ENCODE measurements at places on chromosomes 5 and 9.

DNA sequence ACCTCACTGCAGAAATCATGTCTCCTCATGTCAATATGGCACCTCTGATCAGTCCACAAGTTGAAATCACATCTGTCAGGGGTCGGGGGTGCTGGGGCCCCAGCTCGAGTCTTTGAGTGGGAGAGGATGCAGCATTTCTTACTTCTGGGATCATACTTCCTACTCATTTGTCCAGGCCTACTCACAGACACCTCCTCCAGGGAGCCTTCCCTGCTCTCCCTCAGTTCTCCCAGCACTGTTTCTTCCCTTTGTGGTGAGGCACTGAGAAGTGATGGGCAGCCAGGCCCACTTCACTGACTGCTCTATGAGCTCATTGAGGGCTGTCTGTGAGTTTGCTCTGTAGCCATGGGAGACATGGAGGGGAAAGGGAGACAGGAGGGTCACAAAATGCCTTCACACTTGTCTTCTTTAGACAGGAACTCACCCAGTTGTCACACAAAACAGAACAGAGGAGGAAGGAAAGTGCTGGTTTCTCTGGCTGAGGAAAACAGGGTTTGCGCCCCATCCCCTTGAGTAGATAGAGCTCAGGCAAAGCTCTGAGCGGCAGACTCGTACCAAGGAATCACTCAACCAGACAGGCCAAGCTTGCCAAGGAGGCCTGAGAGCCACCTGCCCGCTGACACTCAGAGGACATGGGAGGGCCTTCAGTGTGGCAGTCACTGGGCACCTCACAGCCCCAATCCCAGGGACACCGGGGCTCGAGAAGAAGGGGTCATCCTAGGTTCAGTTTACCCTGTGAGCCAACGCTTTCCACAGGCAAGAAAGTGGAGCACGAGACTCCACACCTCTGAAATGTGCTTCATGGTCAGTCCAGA is 152.9 kb downstream of the GABBR2 start:
- DNase-seq = no peak

DNA sequence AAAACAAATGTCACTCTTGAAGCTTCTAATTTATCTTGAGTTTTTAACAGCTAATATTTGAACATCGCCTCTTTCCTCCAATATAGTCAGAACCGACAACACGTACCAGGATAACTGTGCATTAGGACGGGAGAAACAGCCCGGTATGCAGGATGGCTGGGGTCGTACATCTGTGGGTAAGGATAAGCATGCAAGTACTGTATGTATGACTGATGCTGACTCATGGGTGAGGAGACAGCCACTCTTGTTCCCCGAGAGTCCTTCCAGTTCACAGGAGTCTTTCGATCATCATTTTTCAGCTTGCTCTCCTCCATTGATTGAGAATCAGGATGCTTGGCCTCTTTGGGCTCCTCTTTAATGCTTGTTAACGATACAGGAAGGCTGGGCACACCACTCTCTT is 102.3 kb downstream of the ZNF608 start:
- DNase-seq = peak; percentile 58

GRCh38 chr5:17069995-17070511 is 134.0 kb upstream of the MYO10 start:
- no peak for DNase-seq

GRCh38 chr9:93451849-93452709 is 594 bp downstream of the FAM120A start:
- DNase-seq = peak; percentile 26

- DNase-seq = no peak
These were observed 7.7 kb upstream of the EGFL7 start for GRCh38 chr9:136654820-136655535.

DNA sequence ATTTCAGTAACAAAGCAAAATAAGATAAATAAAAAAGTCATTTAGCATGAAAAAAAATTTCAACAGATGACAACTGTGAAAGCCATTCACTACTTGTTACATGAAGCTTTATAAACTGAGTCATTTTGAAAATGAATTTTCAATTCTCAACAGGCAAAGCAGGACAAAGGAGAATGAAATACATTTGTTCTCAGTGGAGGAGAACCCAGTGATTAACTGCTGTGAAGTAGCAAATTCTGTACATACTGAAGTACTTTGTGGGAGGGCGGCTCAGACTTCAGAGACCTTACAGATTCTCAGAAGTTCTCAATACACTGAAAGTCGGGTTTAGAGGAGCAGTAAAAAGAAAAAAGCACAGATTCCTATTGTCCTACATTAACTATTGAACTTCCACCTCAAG is 21.7 kb downstream of the SKIC3 start:
- DNase-seq = peak; percentile 14

DNA sequence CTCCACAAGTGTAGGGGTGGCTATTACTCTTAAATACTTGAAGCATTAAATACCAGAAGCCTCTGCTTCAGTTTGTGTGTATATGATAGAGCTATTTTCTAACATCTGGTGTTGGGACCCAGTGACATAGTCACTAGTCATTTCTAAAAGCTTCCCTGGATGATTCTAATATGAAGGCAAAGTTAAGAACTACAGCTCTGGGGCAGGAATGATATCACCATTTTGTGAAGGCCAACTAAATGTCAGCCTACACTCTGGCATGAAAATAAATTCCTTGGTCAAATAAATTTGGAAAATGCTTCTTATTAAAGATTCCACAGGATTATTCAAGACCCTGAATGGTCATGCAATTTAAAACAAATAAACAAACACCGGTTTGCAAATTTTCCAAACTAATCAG is 197.7 kb downstream of the PLK2 start:
- peak; percentile 66 for DNase-seq

- peak; percentile 40 for DNase-seq
These were observed 12.6 kb upstream of the TMEM38B start for GRCh38 chr9:105681724-105682123.

GRCh38 chr9:110745676-110746075 is 77.1 kb downstream of the MUSK start:
- no peak for DNase-seq

GRCh38 chr9:34383904-34384303 is 7.2 kb upstream of the MYORG start:
- no peak for DNase-seq

DNA sequence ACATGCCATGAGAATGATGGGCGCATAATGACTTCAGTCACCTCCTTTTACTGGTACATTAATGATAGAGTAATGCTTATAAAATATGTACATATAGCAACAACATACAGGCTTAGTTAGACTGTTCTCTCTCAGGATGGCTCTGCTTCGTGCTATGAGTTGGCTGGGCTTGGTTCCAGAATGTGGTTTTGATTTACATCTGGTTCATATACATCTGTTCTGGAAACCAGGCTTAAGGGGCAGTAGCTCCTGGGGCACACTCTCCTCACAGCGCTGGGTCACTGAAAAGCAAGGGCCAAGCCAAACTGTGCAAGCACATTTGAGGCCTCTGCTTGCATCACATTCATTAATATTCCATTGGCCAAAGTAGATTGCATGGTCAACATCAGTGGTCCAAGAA is 44.9 kb downstream of the PCSK1 start:
- peak; percentile 78 for DNase-seq

All from fibroblast of skin of scalp (primary cell).